ENCODE measurements at places on chromosomes 5 and 9.

DNA sequence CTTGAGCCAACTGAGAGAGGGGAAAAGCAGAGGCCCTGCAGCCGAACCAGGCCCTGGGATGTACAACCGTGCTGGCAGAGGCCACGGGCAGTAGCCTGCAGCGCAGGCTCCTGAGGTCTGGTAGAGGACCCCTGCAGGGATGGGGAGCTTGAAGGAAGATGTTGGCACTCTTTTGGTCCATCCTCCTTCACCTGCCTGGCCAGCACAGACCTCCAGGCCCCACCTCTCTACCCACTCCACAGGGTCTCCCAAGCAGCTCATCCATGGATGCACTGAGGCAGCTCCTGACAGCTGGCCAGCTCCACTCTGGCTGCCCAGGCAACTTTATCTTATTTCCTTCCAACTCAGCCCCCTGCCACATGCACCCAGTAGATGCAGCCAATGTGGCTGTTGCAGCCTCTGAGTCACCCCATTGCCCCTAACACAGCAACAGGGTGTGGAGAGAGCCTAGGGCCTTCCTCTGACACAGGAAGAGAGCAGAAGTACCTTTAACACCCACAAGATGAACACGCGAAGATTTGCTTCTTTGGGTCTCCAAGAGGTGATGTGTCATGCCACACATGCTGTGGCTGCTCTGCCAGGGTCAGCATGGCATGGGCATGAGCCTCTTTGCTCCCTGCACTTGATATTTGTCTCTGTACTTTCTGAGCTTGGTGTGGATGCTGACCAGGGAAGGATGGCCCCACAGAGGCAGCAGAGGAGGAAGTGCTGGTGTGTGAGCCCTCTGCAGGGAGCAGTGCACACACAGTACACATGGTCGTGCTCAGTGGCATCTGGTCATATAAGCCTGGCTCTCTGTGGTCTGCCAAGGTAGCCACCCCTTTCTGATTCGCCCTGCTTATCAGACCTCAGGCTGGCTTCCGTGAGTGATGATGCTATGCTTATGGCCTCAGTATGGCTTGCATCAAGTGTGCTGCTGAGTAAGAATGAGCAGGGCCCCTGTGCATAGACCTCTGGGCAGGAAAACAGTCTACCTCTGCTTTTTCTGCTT, 117.2 kb downstream of the NRG2 start:
- DNase-seq: no peak

- no peak for DNase-seq
Observed at GRCh38 chr9:114049441-114050225, 28.5 kb downstream of the AMBP start.

GRCh38 chr9:132753593-132753880, 83.3 kb downstream of the GTF3C4 start:
- DNase-seq: no peak

DNA sequence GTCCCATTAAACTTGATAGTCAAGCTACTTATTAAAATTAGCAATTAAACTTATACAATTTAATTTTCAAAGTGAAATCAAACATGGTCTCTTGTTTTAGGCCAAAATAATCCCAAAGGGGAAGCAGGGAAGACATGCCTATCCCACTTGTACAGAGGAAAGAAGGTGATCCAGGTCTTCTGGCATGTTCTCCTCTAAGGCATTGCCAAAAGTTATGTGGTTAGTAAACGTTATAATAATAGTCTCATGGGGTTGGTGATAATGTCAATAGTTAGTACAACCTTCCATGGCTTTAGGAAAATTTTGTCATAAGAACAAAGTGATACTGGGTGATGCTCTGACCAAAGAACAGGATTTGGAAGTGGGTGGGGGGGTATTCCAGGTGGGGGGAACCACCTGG, 52.8 kb downstream of the ROR2 start:
- no peak for DNase-seq

DNA sequence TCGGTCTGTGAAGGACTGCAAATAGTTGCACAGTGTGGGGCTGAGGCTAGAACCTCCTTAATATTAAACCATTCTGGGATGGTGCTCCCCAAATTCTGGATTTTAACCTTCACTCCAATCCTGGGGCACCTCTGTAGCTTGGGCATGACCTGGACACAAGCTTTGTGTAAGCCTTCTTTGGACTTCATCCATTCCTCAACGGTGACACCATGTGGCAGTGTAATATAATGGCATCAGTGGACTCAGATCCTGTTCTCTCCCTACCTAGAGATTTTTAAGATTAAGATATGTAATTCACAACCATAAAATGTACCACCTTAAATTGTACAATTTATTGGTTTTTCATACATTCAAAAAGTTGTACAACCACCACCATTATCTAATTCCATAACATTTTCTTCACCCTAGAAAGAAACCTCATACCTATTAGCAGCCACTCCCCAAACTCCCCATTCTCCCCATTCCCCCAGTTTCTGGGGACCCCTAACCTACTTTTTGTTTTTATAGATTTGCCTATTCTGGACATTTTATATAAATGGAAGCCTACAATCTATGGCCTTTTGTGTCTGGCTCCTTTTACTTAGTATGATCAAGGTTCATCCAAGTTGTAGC, 4.8 kb upstream of the PLGRKT start:
- DNase-seq: no peak

DNA sequence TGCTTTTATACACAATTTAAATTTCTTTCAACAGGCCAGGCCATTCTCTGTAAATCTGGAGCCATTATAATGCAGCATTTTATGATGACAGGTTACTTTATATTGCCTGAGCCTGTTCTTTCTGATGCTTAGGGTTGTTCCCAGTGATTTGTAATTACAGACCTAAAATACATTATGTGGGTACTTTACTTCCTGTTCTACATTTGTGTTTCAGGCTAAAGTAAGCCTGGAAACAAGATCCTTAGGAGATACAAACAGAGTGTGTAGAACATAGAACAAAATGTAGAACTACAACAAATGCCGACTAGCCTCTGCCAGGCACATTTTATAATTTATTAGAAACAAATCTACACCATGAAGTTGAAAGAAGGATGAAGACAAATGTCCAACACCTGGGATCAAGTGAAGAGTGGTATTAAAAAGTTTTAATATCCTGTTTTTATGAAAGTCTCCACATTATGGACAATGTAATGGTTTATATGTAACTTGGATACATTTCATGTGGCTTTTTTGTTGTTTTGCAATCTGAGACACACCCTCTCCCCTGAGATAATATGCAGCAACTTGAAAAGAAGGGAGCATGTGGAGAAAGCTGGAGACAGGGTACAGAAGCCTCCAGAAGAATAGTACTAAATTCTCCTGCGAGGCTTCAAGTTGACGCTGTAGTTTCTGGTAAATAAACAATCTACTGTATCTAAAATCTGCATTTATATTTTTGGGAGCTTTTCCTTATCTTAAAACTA, 46.9 kb downstream of the VCAN start:
- DNase-seq: no peak
